ENCODE measurements at places on chromosomes 5 and 9.

- DNase-seq = no peak
These were observed 193.5 kb downstream of the SEC61B start for GRCh38 chr9:99415606-99416005.

- no peak for DNase-seq
These were observed 511.7 kb downstream of the NR2F1-AS1 start for GRCh38 chr5:93069276-93069675.

GRCh38 chr9:111944241-111944866, 47.7 kb downstream of the UGCG start:
- DNase-seq = peak; percentile 79

DNA sequence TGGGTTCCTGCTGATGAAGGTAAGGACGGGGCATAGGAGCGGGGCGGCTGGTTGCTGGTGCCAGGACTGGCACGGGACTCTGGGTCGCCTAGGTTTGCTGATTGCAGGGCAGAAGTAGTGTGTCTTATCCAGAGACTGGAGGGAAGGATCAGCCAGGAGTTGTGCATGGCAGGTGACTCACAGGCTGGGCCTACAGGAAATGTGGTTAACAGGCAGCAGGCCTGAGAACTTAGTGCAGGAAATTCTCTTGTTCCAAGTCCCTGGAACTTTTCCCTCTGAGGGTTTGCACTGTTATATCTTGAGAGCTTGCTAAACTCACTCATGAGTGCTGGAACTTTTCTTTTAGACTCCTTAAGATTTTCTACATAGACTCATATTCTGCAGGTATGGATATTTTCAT, 95.1 kb downstream of the ANXA2R start:
- DNase-seq = peak; percentile 95

GRCh38 chr5:141809380-141810096, 68.7 kb downstream of the PCDH1 start:
- DNase-seq = no peak

- no peak for DNase-seq
These were observed 14.5 kb downstream of the GABRA6 start for GRCh38 chr5:161700065-161700464.

DNA sequence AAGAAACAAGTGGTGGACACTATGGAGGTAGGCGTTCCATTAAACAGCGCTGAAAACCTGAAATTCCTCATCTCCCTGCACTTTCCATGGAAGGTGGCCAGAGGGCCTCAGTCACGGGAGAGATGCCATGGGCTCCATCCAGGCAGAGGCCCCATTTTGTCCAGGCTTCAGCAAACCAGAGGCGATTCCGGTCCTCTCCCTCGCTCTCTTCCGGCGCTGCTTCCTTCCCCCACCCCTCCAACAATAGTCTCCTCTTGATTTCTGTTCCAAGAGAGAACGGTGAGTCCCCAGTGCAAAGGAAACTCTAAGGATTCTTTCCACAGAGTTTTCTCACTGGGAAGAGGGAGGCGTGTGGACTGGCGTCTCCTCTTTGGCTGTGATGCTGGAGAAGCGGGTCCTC, 7.5 kb downstream of the ZNF366 start:
- DNase-seq = no peak

DNA sequence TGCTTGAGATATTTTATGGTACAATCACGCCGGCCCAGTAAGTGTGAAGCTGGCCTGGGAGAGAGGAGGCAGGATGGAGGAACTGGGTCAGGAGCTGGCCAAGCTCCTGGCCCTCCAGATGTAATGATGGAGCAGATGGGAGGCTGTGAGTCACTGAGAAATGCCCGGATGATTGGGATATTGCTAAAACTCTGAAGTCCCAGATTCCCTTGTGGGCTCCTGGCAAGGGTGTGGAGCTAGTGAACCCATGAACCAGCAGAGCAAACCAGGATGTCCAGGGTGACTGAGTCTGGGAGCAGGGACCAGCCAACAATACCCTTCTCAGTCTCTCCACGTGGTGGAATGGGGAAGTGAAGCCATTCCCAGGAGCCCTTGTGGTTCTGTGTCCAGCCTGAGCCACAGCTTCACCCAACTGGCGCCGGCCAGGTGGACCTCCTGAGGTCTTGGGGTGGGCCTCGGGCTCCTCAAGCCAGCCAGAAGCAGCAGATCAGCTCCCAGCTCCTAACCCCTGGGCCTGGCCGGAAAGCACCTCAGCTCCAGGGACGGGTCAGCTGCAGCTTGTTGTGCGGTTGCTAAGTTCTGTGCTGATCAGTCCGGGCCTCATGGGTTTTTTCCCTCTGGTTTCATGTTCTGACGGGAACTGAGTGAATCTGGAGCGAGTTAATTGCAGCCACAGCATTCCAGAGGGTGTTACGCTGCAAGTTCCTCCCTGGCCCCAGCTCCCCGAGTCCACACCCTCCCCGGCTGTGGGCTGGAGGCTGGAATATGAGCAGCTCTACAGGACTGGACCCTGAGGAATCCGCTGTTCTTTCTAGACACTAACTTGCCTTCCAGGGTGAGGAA, 37.6 kb downstream of the DUSP1 start:
- DNase-seq = peak; percentile 95

GRCh38 chr9:111232997-111233790, 96.8 kb downstream of the OR2K2 start:
- DNase-seq = no peak

- DNase-seq = no peak
These were observed 45.4 kb downstream of the HACD4 start for GRCh38 chr9:20985851-20986600.

DNA sequence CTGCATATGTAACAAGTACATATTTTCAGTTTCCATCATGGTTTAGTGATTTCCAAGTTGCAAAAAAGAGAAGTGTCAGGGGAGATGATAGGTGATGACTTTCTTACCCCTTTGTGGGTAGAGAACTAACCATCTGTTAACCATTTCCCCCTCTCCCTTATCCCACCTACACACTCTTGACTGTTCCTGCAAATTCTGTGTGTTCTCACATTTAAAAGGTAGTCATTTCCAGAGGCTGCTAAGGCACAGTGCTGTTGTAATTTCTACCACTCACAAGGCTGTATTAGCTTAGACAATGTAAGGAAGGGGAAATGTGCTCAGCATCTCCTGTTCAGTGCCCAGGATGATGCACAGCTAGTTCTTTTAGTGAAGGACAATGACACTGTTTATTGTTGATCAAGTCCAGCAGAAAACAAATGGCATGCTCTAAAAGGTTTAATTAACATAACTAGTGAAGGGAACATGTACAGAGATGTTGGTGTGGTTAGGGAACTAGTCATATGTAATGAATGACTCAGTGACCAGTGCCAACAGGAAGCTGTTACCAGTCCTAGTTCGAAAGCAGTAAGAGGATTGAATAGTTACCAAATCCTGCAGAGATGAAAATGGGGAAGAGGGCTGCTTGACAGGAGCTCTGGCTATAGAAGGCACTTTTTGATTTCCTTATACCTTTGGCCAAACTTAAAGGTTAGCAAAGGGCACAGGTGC, 165.1 kb downstream of the PLK2 start:
- peak; percentile 30 for DNase-seq

DNA sequence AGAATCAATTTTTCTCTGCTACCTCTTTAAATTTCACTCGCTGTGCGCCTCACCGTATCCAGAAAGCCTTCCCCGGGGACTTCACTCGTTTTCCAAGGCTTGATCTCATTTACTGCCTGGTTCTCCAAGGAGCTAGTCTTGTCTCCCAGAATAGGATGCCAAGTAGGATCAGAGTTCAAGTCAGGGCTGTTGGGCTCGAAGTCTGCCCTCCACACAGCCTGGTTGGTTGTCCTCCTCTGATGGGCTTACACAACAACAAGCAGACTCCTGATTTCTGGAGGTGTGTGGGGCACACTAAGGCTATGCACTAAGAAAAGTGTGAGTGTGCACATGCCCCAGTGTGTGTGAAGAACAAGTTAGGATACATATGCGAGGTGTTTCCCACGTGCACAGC, 14.0 kb upstream of the TNIP1 start:
- DNase-seq = no peak

DNA sequence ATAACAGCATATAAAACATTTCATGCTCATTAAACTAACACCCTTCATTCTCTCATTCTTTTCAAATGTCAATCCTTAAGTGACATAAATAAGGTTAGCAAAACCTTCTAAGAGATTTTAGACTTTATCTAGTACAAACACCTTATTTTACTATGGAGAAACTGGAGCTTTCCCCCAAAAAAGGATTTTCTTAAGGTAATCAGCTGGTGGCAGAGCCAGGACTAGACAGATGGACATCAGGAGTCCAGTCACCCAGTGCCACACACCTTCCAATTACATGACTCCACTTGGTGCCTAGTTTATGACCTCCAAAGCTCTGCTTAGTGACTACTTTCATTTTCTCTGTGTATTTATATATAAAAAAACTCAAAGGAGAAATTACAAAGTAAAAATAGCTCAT, 70.2 kb downstream of the HTR4 start:
- DNase-seq = no peak

DNA sequence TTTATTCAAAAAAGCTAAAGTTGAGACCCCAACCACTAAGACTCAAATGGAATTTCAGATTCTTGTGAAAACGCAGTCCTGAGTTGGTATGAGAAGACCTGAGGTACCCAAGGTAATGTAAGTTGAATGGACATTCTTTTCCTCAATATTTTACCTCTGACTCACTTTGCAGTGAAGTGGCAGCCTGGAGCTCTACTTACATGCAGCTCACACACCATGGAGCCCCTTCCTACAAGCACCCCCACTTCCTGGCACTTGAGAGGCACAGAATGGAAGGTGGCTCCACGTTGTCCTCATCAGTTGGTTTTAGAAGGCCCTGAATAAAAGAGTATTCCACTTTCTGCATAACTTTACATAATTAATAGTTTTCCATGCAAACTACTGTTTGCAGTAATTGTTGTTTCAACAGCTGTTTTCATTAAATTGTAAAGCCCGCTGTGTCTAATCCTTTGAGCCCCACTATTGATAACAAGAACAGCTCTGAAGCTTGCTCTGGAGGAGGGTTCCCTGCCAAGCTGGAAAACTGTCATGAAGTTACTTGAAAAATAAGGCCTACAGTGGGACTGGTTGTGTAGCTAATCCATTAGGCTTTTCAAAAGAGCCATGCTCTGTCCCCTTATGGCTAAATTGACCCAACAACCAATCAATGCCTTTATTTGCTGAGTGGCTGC, 102.2 kb upstream of the SPATA31D4 start:
- DNase-seq = peak; percentile 32

GRCh38 chr5:122896598-122897282, 51.3 kb downstream of the SNX24 start:
- DNase-seq = peak; percentile 39

DNA sequence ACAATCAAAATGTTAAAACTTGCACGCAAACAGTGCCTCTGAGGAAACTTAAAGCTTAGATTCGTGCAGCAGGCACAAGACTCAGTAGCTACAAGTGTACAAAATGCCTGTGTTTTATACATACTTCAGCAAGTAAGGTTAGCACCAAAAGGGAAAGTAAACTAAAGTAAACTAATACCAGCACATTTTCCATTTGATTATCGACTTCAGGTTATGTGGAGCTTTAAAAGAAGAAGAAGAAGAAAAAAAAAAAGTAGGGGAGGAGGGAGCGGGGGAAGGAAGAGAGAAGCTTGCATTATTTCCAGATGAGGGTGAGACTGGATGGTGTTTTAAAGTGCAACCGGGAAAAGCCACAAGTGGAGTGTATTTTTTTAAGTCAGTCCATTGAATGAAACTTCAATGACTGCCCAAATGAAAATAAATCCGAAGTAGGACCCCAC, 596 bp upstream of the ADAMTS6 start:
- peak; percentile 71 for DNase-seq

GRCh38 chr9:34479431-34479866, 20.8 kb downstream of the DNAI1 start:
- DNase-seq = no peak

DNA sequence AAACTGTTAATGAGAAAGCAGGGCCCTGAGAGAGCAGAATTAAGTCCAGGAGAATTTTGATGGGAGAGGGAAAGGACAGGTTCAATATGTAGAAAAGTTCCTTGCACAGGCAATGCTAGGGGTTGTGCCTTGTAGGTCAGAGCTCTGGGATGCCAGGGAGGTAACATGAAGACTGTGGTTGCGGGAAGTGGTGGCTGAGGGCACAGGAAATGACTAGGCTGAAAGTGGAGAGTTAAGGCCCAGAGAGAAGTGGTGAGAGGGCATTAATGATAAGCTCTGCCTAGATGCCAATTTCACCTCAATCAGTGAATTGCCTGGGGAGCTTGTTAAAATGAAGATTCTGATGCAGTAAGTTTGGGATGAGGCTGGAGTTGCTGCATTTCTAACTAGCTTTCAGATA, 31.5 kb upstream of the PPP3R2 start:
- DNase-seq = no peak

GRCh38 chr5:119179857-119180641, 109.2 kb downstream of the DMXL1 start:
- DNase-seq = peak; percentile 54

- no peak for DNase-seq
These were observed 48.6 kb upstream of the VDAC1 start for GRCh38 chr5:134053314-134053839.

DNA sequence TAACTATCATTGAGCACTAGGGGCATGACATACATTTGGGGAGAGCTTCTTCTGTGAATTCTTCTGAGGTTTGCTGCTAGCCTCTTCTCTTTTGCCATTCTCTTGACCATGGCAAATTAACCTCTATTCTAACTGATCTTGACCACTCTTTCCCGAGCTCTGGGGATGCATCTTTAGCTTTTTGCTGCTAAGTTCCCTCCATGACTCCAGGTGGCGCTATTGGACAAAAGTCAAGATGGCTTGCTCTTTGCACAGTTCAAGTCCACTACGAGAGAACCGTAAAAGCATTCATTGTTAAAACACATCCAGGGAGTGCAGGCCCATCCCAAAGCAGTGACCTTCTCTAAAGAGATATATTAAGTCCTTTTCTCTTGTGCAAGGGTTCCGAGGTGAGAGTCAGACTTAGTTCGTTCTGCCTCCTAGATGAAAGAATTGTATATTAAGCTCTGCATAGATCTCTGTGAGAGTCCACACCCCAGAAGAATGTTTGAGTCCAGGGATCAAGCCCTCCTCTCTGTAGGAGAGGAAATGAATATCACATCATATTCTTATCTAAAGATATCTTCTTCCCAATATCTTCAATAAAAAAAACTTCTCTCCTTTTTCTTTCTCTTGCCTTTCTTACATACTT, 1152.9 kb upstream of the CDH6 start:
- DNase-seq = peak; percentile 70

DNA sequence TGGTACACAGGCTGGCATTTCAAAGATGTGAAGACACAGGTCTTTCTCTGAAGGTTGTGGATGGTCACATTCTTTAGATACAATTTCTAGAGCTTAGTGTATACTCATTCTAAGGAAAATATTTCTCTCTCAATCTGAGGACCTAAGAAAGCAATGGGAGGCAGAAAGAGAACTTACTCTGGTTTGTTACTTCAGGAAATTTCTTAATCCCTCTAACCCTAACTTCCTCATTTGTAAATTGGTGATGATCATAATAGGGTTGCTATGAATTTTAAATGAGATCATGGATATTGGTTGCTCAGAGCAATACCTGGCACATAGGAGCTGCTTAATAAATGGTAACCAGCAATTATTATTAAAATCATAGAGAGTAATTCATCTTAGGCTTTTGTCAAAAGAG, 22.1 kb downstream of the FAM170A start:
- no peak for DNase-seq
